ENCODE measurements at places on chromosomes 16 and 17.

DNA sequence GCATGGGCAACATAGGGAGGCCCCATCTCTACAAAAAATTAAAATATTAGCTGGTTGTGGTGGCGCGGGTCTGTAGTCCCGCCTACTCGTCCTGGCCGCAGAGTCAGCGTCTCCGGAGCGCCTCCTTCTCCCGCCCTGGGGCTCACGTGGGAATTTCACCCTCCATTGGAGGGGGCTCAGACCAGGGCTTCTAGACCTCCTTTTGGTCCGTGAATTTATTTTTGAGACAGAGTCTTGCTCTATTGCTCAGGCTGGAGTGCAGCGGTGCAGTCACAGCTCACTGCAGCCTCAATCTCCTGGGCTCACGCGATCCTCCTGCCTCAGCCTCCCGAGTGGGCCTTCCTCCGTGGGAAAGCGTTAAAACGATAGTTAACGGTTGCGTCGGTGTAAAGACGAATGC lies 394 bp upstream of the NME4 start:
- DNase-seq = no peak

GRCh38 chr17:14197586-14197985 lies 39.1 kb downstream of the CDRT15 start:
- no peak for DNase-seq

DNA sequence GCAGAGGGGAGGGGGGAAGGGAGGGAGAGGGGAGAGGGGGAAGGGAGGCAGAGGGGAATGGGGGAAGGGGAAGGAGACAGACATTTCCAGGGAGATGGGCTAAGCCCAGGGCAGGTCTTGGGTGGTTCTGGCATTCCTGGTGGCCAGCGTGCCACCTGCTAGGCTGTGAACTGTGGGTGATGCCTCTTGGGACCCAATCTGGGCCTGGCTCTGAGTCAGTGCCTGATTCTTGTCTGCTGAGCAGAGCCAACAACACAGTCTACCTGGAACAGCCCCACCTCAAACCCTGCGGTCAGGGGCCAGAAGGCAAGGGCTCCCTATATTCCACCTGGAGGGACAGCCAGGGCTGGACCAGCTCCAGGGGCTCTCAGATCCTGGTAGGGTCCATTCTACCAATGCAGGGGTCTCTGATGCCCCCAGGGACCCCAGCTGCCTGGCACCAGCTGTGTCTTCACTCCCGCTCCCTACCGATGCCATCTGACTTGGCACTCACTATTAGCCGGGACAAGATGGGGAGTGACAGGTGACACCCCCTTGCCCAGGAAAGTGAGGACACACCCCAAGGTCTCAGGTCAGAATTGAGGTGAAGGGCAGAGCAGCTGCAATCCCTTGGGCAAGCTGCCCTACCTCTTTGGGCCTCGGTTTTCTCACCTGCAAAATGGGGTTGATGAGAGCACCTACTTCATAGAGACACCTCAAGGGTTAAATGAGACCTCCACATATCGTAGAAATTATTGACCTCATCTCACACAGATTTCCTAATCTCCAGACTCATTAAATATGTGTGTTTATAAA lies 87.2 kb downstream of the LITAF start:
- no peak for DNase-seq

DNA sequence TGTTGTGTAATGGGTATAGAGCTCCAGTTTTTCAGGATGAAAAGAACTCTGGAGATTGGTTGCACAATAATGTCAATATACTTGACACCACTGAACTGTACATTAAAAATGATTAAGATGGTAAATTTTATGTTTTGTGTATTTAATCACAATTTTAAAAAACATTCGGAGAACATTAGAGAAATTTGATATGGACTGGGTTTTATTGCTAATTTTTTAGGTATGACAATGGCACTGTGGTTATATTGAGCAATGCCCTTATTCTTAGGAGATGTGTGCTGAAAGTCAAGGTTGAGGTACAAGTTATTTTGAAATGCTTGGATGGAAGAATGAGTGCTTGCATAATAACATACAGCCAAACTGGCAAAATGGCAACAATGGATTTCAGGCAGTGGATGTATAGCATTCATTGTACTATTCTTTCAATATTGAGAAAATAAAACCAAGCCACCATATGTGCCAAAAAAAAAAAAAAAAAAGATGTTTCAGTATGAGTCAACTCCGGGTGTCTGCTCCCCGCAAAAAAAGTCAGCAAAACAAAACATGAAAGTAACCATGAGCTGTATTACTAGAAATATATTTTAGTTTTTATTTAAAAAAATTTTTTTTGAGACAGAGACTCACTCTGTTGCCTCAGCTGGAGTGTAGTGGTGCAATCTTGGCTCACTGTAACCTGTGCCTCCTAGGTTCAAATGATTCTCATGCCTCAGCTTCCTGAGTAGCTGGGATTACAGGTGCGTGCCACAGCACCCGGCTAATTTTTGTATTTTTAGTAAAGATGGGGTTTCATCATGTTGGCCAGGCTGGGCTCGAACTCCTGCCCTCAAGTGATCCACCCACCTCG lies 19.8 kb downstream of the HOXB1 start:
- no peak for DNase-seq

DNA sequence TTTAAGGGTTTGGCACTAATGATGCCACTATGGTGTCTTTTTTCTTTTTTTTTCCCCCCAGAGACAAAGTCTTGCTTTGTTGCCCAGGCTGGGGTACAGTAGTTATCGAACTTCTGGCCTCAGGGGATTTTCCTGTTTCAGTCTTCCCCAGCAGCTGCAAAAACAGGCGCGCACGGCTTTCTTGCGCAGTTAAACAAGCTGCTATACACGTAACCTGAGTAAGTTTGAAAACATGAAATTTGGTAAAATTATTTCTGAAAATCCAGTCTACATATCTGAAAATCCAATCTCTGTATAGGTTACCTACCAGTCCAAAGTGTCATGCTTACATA lies 11.8 kb downstream of the TEX14 start:
- DNase-seq = no peak

GRCh38 chr16:4350365-4350786 lies 745 bp downstream of the PAM16 start:
- no peak for DNase-seq

DNA sequence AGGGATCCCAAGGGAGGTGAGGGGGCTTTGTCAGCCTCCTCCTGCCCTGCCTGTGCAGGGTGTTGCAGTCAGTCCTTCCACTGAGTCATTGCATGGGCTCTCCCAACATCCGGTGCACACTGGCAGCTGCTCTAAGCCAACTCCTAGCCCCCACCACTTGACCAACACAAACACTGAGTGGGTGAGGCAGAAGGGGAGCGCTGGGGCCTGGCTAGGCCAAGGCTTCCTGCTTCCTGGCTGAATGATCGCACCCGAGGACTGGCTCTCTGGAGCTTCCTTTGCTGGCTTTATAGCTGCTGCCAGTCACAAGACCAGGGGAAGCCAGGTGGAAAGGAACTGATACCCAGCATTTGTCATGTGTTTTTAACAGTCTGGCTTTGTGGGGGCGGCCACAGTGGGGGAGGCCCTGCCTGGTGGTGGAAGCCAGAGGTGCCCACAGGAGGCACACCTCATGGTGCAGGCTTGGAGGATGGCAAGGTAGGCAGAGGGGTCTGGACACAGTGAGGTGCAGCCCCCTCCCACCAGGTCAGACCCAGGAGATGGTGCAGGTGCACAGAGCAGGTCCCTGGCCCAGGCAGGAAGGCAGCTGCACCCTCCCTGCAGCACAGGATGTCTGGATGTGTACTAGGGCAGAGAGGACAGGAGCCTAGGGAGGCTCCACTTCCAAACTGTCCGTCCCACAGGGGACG lies 6.8 kb downstream of the MPG start:
- DNase-seq = no peak

- peak; percentile 79 for DNase-seq
Observed at GRCh38 chr17:68200689-68201417, 47.0 kb upstream of the AMZ2 start.

DNA sequence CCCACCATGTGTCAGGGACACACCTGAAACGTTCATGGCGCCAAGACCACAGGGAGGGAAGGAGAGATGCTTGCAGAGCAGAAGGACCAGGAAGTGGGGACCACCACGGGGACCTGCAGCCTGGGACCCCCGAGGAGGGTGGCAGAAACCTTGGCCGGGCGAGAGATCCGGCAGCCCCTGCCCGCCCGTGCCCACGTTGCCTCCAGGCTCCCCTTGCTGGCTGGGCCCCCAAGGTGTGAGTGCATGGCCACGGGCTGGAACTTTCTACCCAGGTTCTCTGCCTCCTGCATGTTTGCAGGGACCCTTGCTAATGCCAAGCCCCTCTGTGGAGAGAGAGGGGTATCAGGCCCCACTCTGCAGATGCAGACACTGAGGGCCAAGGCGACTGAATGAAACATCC lies 50.4 kb downstream of the USP22 start:
- DNase-seq = no peak

DNA sequence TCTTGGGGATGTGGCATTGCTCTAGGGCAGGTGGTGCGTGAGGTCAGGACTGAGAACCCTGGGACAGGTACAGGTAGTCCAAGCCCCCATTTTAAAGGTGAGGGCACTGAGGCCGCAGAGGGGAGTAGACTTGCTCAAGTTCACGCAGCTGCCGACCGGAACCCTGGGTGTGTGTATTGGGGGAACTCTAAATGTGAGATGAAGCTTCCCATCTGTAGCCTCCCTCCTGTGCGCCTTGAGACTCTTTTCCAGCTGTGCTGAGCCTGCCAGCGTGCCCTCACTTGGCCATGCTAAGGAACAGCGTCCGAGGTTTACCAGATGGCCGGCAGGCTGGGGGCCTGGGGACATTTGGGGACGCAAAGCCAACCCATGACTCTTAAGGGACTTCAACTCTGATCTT lies 79.0 kb upstream of the CDC42EP4 start:
- DNase-seq = no peak

DNA sequence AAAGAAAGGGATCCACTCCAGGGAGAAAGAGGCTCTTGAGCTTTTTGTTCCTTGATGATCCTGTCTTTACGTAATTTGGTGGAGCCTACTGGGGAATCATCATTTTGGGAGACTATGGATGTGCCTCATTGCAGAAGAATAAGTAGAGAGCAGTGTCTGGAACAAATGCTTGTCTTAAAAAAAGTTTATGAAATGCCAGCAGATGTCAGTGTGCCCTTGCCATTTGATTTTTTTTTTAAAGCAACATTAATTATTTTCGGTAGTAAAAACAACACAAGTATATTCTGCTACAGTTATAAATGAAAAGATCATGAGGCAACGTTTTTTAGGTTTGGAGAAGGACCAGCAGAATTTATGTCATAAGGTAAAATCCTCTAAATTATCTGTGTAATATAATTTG lies 934.8 kb upstream of the EEF2KMT start:
- peak; percentile 4 for DNase-seq

- no peak for DNase-seq
Observed at GRCh38 chr16:67444259-67445125, 13.6 kb downstream of the HSD11B2 start.

DNA sequence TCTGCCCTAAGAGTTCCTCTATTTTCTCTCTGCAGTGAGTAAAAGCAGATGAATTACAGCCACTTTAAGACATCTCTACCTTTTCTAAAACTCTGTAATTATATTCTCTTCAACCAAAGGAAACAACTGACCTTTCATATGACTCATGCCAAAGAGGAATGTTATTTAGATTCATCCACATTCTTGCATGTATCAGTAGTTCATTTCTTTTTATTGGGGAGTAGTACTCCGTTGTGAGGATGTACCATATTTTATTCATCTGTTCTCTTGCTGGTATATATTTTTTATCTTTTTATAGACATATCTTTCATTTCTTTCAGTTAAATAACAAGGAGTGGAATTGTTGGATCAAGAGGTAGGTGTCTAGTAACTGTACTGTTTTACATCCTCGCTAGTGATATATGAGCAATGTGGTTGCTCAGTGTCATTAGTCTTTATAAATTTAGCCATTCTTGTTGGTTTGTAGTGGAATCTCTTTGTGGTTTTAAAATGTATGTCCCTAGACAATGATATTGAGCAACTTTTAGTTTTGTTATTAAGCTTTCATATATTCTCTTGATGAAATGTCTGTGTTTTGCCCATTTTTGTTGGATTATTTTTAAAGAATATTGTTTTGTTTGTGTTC lies 7.8 kb upstream of the MYH8 start:
- no peak for DNase-seq

DNA sequence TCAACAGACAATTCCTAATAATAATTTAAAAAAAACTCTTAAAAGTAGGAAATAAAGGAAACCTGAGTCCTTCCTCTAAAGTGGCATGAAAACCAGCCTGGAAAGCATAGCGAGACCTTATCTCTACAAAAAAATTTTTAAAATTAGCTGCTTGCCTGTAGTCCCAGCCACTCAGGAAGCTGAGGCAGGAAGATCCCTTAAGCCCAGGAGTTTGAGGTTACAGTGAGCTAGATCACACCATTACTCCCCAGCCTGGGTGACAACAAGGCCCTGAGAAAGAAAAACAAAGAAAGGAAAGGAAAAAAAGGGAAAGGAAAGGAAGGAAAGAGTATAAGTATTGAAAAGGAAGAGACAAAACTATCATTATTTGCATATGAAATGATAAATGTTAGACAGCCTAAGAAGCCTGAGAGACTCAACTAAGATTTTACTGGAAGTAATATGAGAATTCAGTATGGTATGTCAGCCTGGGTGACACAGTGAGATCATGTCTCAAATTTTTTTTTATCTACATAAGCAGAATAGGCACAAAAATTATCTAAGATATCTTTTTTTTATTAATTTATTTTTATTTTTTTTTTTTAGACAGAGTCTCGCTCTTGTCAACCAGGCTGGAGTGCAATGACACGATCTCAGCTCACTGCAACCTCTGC lies 113.0 kb downstream of the GOSR1 start:
- no peak for DNase-seq

- no peak for DNase-seq
Observed at GRCh38 chr16:4067262-4068001, 48.8 kb downstream of the ADCY9 start.

DNA sequence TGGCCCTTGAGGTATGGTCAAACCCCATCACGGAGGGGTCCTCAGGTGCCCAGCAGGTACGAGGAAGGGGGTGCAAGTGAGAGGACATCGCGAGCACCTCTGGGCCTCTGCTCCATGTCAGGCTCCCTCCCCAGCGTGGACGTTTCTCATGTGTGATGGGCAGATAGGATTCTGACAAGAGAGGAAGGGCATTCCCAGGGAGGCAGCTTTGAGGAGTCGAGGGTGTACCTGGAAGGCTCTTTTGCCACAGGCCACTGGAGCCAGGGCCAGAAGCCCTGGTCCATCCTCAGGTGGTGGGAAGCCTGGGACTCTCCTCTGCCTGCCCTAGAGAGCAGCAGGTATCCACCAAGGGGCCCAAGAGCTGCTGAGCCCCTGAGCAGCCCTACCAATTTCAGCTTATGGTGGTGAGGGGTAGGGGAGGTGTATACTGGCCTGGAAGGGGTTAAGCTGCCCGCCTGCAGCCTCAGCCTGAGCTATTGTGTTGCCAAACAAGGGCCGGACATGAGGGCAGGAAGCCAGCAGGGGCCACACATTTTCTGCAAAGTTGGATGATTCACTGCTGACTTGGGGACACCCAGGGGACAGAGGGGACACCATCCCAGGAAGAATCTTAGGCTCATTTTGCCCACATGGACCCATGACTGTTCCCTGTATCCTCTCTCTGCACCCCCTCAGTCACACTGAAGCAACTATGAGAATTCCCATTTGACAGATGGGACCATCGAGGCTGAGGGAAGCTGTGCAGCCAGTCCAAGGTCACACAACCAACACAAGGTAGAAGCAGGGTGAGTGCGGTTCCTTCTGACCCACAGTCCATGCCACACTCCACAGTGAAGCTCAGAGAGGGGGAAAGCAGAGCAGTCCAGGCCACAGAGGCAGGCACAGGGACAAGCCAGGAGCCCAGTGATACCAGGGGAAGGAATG lies 1.7 kb downstream of the CDH5 start:
- DNase-seq = no peak

GRCh38 chr16:21239646-21240045 lies 6.1 kb downstream of the ANKS4B start:
- no peak for DNase-seq
